ENCODE measurements at places on chromosomes 6 and 20.
A peak's percentile ranks its signal among the peaks of the same experiment; 100 is the strongest.

GRCh38 chr6:106886922-106887797 lies 87.4 kb downstream of the CD24 start:
- no peak for DNase-seq

GRCh38 chr6:26576929-26577719 lies 19.6 kb upstream of the ABT1 start:
- peak; percentile 91 for DNase-seq

DNA sequence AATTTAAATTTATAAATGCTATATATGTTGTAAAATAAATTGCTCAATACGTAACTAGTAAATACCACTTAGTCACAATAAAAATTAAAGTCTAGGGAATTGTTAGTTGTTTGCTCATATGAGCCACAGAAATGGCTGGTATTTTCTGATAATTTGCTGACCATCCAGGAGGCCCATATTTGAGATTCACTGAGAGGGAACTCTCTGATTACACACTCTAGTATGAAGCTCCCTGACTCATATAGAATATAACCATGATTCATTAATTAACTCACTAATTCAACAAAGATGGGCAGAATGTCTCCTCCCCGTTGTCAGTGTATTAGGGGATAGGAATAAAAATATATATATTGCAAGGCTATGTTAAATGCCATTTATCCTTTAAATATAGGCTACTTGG lies 46.6 kb upstream of the TMEM30A start:
- no peak for DNase-seq

- no peak for DNase-seq
These were observed 256.4 kb downstream of the TMEM242 start for GRCh38 chr6:157066781-157067491.

DNA sequence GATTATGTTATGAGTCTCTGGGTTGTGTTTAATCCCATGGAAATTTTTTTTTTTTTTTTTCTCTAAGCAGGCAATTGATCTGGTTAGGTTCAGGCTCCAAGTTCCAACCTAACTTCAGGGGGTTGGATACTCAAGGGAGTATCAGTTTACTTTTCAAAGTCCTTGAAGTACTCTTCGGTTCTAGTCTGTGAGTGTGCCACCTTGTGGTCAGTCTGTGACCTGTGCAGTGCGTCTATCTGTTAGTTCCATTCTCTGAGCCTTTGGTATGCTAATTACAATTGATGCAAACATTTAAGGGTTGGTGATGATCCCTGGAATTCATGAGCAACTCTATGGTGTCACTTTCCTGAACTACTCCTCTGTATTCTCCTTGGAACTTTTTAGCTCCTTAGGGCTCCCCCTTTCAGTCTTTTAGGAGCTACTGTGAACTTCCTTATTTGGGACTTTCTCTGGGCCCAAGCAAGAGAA lies 342.0 kb downstream of the SOX4 start:
- DNase-seq, result peak; percentile 68

DNA sequence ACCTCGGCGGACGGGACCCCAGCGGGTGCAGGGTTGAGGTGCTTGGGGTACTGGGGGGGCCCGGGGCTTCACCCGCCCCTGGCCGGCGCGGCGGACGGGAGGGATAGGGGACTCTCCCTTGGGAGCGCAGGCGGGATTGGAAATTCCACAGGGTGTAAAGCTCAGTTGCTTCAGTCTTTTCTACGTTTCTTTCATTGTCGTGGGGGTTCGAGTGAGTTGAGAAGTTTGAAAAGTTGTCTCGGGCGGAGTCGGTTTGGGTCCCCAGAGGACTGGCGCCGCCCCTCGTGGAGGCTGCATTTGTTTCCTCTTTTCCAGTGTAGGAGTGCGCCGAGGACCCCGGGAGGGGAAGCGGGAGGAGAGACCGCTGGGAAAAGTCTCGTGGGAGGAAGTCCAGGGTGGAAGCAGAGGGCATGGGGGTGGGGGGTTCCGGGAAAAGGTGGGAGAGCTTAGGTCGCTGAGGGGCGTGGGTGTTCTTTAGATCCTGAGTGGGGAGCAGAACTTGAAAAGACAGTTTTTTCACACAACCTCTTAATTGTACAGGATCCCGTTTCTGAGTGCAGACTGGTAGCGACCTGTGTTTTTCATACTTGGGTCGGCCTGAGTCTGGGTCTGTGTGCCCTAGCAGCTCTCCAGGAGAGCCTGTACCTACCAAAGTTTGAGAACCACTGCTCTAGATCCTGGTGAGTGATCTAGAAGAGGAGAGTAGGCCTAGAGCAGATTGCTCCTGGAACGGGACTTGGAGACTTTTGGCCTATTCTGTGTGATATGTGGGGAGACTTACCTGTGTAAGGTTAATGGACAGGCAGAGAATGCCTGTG lies 495 bp downstream of the FAM83B start:
- no peak for DNase-seq

GRCh38 chr6:106244931-106245330 lies 80.6 kb downstream of the ATG5 start:
- DNase-seq, result peak; percentile 71

DNA sequence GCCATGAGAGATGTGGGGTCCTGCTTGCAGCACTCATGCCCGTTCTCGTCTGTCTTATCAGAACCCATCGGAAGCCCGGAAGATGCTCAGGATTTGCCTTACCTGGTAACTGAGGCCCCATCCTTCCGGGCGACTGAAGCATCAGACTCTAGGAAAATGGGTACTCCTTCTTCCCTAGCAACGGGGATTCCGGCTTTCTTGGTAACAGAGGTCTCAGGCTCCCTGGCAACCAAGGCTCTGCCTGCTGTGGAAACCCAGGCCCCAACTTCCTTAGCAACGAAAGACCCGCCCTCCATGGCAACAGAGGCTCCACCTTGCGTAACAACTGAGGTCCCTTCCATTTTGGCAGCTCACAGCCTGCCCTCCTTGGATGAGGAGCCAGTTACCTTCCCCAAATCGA lies 8.3 kb downstream of the PI16 start:
- DNase-seq, result peak; percentile 81

DNA sequence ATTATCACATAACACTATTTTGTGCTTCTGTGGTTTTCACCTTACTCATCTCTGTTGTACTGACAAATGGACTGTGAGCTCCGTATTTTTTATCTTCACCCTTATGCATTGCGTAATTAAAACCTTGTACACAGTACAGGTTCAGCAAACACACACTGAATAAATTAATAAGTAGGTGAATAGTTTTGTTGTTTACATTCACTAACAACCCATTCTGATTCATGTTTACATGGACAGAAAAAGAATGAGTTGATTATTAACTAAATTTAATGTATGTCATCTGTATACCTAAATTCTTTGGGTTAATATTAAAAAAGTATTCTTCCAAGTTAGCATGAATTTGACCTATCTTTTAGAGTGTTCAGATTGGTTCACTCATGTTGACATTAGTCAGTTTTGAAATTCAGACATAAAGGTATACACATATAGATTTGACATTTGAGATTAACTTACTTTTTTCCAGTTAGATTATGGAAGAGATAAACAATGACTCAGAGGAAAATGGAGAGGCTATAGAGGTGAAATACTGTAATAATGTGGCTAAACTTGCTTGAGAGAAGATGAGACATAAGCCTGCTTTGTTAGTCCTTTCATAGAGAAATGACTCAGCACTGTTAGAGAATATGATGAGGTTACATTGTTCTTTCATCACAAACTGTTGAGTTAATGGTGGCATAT lies 541.7 kb upstream of the FLRT3 start:
- peak; percentile 47 for DNase-seq

- DNase-seq, result peak; percentile 73
These were observed 9.9 kb upstream of the BAK1 start for GRCh38 chr6:33589731-33590530.

- no peak for DNase-seq
These were observed 166.1 kb upstream of the OLIG3 start for GRCh38 chr6:137660296-137660731.

- DNase-seq, result peak; percentile 37
These were observed 11.2 kb downstream of the SLC35A1 start for GRCh38 chr6:87483929-87484328.

DNA sequence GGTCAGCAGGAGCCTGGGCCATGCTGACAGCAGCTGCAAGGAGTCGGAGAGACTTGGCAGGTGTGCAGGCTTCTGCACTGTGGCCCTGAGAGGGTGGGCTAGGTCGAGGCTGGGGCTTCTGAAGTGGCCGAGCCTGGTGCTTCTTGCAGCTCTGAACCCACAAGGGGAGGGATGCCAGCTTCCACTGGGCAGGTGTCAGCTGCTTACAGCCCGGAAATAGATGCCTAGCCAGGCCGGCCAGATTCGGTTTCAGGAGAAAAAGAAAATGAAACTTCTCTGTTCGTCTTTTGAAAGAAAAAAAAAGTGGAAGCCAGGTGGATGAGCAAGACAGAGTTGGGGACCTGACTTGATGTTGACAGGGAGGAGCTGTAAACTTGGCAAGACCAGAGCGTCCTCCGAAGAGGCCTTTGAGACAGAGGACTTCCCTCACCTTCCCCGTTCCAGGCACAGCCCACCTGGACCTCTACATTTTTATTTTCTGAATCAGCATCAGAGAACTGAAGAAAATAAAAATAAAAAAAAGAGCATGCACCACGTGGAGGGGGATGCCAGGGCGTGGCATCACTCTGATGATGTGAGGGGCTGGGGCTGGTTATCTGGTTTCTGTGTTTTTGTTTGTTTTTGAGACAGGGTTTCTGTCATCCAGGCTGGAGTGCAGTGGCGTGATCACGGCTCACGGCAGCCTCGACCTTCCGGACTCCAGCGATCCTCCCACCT lies at the start of gene ZBP1:
Gene ZBP1 (minus strand): TSS at position 153 of the 717 bp plus-strand sequence. CDS start 131 bp downstream, at position 22.
- DNase-seq, result peak; percentile 93

DNA sequence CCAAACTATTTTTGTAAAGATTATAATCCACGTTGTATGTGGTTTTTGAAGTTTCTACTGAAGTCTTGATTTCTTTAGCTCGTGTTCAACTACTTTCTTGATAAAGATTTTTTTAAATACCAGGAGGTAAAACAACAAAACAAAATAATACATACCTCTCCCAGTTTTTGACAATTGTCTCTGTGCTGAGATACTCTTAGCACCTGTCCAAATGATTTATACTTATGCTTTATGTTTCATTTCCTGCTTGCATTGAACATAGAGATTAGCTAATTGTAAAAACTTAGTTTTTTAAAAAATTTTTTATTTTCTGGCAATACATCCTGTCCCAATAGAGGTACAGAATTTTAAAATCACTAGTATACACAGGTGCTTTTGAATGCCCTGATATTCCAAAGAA lies 506.9 kb upstream of the ADGRB3 start:
- no peak for DNase-seq

Data from GM12865 (cell line).